Fibroblast of pulmonary artery (primary cell): ENCODE measurements at places on chromosomes 3 and 15.
A peak's percentile ranks its signal among the peaks of the same experiment; 100 is the strongest.

DNA sequence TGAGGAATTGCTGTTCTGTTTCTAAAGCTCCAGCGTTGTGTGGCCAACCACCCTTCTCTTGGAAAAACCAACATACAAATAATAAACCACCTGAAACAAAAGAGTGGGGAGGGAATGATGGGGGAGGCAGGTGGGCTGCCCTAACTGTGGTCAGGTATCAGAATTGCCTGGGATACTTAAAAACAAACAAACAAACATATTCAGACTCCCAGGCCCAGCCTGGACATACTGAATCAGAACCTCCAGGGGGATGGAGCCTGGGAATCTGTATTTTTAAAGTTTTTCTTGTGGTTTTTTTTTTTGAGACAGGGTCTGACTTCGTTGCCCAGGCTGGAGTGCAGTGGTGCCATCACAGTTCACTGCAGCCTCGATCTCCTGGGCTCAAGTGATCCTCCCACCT lies 4.4 kb downstream of the SLC6A6 start:
- DNase-seq = no peak

- DNase-seq = peak; percentile 45
These were observed 36.5 kb downstream of the RPLP1 start for GRCh38 chr15:69489073-69489571.

- DNase-seq = no peak
These were observed 174.6 kb downstream of the STT3B start for GRCh38 chr3:31707286-31707685.

DNA sequence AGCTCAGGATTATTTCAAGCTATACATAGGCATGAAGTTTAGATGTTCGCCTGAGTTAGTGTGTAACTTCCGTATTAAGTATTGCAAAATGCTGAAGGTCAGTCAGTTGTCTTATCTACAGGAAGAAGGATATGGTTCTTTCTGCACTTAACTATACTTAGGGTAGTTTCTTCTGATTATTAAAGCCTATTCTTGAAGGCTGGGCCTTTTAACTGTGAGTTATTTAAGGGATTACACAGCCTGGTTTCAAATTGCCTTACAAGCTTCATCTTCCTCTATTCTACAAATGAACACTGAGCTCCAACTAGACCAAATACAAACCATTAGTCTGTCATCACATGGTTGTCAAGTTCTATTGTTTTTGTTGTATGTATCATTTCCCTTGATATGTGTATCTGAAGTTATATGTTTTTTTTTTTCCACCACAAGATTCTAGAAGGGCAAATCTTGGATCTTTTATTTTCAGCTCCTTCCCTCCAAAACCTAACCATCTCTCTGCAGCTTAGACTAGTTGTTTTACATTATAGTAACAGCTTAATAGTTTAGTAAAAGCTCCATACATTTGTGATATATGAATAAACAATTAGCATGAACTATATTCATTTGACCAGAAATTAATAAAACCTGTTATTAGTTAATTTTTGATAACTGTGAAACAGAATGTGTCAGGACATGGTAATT lies 272.9 kb upstream of the KCNMB2 start:
- DNase-seq = peak; percentile 30

DNA sequence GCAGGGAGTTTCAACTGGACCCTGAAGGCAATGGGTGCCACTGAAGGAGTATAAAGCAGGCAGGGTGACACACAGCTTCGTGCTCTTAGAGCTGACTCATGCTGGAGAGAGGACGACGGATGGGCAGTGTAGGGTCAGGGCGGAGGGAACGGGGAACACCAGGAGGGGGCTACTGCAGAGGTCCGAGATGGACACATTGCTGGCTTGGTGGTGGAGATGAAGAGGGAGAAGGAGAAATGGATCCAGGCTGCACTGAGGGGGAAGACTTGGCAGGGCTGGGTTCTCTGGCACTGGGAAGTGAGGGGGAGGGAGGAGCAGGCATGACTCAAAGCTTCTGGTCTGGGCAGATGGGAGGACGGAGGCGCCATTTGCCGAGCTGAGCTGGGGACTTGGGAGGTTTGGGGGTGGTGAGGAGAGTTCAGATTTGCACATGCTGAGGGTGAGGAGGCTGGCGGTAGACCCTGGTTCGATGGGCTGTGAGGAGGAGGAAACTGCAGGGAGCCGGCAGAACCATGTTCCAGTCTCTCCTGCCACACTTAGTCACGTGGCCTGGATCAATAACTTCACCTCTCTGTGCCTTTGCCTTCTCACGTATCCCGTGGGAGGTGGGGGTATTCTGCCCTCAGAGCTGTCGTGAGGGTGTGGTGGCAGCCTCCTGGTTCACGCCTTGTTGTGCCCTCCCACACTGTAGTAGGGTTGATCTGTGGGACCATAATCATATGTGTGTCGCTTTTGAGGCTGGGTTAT lies 4.6 kb upstream of the KCTD6 start:
- peak; percentile 63 for DNase-seq

- no peak for DNase-seq
These were observed 1.5 kb upstream of the FBXL22 start for GRCh38 chr15:63595688-63596087.

- DNase-seq = no peak
These were observed 43.1 kb downstream of the RBPMS2 start for GRCh38 chr15:64732156-64732860.

GRCh38 chr3:50155891-50156290 lies 767 bp downstream of the SEMA3F start:
- DNase-seq = no peak

DNA sequence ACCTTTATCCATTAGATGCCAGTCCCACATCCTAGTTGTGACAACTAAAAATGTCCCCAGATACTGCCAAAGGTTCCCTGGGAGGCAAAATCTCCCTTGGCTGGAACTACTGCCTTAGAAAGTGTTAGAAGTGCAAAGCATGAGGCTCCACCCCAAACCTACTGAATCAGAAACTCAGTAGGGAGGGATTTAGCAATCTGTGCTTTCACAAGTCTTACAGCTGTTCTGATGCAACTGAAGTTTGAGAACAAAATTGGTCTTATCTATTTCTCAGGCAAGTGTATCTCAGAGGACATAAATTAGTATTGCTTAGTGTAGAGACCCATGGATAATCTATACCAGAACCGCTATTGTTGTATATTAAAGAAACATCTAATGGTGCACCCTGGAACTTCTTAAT lies 70.2 kb downstream of the CLDN1 start:
- peak; percentile 91 for DNase-seq

DNA sequence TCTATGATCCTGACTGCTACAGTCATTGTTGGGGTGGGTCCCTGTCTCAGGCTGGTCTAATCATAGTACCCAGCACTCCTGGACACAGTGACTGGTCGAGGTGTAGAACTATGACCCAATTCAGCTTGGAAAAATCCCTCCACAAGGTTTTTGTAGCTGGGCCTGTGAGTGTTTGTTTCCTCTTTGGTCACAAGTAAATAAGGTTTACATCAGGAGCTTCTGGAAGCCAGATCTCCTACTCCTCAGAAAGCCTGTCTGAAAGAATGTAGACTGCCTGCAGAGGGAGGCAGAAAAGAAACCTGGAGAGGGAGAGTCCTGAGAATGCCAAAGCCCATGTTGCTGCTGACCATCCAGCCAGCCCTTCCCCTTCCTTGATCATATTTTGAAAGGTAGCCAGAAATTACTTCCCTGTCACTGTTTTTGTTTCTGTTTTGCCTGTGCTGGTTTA lies 123.2 kb downstream of the RAP2B start:
- DNase-seq = peak; percentile 68

DNA sequence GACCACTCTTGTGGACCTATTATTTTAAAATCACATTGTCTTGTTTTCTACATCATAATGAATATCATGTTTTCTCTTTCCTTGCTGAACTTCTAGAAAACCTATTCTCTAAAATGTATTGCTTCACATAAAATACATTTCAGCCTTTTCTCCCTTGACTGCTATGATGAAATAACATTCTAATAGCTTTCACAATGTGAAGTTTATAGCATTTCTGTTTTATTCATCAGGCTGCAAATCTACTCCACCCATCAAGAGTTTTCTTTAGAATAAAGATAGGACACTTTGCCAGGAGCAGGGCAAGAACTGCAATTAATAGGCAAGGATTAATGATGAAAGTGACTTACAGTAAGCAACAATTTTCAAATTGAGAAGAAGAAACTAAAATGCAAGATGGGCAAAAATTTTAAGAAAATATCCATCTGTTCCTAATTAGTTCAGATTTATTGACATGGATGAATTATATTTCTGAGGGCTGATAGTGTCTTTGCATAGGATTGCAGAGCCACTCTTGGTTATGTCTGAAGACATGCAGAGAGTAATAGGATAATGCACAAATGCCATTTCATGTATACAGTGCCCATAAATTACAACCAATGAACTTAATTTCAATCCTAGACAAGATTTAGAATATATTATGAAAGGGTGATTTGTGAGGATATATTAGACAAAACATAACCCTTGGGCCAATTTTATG lies 21.7 kb downstream of the LEKR1 start:
- DNase-seq = no peak

- DNase-seq = no peak
These were observed 36.3 kb upstream of the NECTIN3 start for GRCh38 chr3:111035316-111035715.

GRCh38 chr3:53579636-53580035 lies 85.2 kb downstream of the CACNA1D start:
- DNase-seq = no peak

GRCh38 chr3:159781867-159782266 lies 206.8 kb upstream of the IL12A start:
- DNase-seq = no peak

DNA sequence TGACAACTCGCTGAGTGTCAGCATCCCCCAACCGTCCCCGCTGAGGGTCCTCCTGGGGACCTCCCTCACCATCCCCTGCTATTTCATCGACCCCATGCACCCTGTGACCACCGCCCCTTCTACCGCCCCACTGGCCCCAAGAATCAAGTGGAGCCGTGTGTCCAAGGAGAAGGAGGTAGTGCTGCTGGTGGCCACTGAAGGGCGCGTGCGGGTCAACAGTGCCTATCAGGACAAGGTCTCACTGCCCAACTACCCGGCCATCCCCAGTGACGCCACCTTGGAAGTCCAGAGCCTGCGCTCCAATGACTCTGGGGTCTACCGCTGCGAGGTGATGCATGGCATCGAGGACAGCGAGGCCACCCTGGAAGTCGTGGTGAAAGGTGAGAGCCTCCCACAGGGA lies 35.4 kb downstream of the ACAN start:
- DNase-seq = no peak

DNA sequence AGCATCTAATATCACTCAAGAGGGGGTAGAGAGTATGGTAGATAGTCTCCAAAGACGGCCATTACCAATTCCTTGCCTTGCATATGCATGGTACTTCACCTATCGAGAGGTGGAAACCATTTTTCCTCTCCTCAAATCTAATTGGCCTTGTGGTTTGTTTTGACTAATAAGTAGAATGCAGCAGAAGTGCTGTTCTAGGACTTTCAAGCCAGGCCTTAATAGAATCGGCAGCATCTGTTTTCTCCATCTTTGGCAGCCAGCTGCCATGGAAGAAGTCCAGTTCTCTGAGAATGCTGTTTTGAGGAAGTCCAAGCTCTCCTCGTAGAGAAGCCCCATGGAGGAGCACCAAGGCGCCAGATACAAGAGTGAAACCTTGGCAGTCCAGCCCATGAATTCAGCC lies 59.1 kb upstream of the RASGRP1 start:
- DNase-seq = no peak

- no peak for DNase-seq
These were observed 75.8 kb downstream of the SATB1 start for GRCh38 chr3:18349197-18349798.
